IgD-negative memory B cell (primary cell): ENCODE measurements at places on chromosomes 1 and 21. TPM values are rescaled to one million over a fixed set of nuclear protein-coding genes. Genes with fewer than 3 reads are reported as not detected.

SAMD13 gene
- not detected for polyA plus RNA-seq

ZNF697 gene
- not detected for polyA plus RNA-seq

SLC25A34 gene
- not detected for polyA plus RNA-seq

INKA2 gene
- polyA plus RNA-seq, result 1.3 TPM

SGIP1 gene
- polyA plus RNA-seq, result 0.71 TPM

KRTAP13-2 gene
- not detected for polyA plus RNA-seq

DNALI1 gene
- polyA plus RNA-seq, result not detected

MATN1 gene
- polyA plus RNA-seq, result not detected
